ENCODE measurements at places on chromosomes 4 and X.

DNA sequence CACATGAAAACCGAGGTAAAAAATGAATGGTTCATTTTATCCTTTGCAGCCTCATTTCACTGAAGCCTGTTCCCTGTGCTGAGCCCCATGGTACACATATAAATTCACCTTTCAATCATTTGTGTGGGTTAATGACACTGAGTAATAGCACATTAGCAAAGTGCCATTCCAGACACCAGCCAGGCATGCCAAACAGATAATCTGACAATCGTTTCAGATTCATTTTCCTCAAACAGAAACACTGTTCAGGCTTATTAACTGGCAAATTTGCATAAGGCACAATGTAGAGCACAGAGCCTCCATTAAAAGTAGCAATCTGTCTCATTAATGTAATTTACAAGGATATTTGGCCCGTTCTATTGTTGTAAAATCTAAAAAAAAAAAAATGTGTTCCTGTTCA is 76.2 kb downstream of the UNC5C start:
- no peak for DNase-seq

DNA sequence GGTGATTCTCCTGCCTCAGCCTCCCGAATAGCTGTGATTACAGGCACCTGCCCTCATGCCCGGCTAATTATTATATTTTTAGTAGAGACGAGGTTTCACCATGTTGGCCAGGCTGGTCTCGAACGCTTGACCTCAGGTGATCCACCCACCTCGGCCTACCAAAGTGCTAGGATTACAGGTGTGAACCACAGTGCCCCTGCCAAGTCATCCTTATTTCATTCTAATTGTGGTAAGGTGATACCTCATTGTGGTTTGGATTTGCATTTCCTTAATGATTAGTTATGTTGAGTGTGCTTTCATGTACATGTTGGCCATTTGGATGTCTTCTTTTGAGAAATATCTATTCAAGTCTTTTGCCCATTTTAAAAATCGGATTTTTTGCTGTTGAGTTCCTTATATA is 93.0 kb downstream of the USP9X start:
- DNase-seq: no peak

DNA sequence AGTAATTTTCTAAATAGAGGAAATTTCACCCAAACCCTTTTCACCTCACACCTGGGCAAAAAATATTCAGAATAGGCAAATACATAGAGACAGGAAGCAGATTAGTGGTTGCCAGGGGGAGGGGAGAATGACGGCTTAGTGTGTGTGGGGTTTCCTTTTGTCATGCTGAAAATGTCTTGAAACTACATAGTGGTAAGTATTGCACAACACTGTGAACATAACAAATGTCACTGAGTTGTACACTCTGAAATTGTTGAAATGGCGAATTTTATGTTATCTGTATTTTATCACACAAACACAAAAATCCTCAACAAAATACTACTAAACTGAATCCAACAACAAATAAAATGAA is 60.7 kb upstream of the PLAC1 start:
- no peak for DNase-seq

GRCh38 chr4:74366367-74366911 is 1.5 kb downstream of the EREG start:
- no peak for DNase-seq

All from uterus (tissue), 4 donors.